ENCODE measurements at places on chromosomes 16 and 17.

GRCh38 chr17:6572972-6573370 is 16.6 kb upstream of the PITPNM3 start:
- no peak for DNase-seq

- DNase-seq: no peak
Observed at GRCh38 chr17:12021623-12022140, 1.0 kb downstream of the MAP2K4 start.

DNA sequence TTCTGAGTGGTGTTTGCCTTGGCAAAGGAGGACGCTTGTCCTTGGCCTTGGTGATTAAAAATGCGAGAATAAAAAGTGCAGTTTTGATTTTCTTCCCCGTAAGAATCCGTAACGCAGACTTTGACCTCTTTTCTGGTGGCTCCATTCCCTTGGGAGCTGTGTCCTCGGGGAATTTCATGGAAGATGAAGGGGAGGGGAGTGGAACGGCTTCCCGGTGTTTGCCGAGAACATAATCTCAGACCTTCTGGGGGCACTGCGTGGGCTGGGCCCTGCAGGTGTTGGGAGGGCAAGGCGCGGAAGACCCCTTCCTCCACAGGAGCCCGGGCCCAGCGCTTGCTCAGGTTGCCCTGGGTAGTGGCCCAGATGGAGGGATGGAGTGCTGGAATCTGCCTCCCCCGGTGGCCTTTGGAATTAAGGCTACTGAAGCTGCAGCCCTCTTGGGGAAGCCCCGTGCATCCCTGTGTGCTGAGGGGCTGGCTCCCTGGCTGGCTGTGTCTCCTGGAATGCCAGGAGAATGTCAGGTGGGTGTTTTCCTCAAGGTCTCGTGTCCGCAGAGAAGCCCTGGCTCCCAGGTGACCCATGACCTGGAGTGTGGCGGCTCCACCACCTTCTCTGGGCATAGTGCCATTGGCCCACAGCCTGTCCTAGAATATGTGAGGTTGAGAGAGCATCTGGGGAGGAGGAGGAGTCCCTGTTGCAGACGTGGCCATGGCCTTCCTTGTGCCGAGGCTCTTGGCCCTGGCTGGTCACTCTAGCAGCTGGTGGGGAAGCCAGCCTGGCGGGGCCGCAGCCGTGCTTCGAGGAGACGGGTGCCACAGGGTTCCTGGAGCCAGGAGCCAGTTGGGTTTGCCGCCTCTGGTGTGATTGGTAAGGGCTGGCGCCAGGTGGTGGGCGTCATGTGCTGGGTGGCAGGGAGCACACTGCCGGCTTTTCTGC is 3.1 kb downstream of the BAIAP2 start:
- no peak for DNase-seq

- no peak for DNase-seq
Observed at GRCh38 chr16:48277158-48277557, 29.8 kb upstream of the ABCC11 start.

GRCh38 chr17:2172077-2172851 is 117.4 kb downstream of the HIC1 start:
- no peak for DNase-seq

GRCh38 chr17:64687961-64688360 is 25.9 kb upstream of the SMURF2 start:
- no peak for DNase-seq

DNA sequence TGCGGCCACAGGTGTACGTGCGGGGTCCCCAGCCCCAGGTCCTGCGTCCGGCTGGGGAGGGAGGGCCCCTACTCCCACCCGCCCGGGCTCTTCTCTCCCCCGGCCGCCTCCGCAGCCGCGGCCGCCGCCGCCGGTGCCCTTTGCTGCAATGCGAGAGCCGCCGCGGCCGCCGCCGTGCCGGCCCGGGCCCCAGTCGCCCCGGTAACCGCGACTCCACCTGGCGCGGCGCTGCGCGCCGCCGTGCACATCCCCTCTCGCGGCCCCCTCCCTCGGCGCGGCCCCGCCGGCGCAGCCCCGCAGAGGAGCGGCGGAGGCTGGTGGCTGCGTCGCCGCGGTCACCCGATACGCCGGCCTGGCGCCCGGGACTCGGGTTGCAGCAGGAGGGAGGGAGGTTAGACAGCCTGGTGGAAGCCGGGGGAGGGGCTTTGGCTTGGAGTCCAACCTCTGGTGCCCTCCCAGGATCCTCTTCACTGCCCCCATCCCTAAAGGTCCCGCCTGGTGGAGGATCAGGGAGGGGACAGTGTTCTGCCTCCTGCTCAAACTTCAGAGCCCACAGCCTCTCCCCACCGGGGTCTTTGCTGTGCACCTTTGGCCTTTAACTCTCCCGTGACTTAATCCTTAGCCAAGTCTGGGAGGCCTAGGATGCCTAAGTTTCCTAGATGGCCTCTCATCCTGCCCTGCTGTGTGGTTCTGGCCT is 32.9 kb downstream of the SRCIN1 start:
- DNase-seq: no peak

DNA sequence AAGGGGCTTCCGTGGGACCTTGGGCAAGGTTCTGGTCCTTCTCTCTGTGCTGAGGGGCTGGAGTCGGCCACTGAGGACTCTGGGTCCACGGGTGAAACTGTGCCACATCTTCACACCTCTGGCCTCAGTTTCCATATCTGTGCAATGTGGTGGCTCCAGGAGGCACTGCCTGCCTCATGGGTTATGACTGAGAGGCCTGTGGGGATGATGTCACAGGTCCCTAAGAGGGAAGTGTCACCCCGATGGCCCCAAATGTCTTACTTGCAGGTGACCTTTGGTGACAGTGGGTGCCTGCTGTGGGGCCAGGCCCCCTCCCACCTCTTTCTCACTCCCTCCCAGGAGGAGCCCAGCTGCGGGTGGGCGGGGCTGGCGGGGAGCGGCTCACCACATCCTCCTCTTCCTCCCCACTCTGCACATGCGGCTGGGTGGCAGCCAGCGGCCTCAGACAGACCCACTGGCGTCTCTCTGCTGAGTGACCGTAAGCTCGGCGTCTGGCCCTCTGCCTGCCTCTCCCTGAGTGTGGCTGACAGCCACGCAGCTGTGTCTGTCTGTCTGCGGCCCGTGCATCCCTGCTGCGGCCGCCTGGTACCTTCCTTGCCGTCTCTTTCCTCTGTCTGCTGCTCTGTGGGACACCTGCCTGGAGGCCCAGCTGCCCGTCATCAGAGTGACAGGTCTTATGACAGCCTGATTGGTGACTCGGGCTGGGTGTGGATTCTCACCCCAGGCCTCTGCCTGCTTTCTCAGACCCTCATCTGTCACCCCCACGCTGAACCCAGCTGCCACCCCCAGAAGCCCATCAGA is at the start of gene IL21R:
TSS of gene IL21R (plus strand) at position 407 of the 801 bp plus-strand sequence. CDS start 27,898 bp downstream, outside the sequence.
- DNase-seq: peak; percentile 92

GRCh38 chr17:81093619-81094508 is 58.9 kb downstream of the BAIAP2 start:
- no peak for DNase-seq

DNA sequence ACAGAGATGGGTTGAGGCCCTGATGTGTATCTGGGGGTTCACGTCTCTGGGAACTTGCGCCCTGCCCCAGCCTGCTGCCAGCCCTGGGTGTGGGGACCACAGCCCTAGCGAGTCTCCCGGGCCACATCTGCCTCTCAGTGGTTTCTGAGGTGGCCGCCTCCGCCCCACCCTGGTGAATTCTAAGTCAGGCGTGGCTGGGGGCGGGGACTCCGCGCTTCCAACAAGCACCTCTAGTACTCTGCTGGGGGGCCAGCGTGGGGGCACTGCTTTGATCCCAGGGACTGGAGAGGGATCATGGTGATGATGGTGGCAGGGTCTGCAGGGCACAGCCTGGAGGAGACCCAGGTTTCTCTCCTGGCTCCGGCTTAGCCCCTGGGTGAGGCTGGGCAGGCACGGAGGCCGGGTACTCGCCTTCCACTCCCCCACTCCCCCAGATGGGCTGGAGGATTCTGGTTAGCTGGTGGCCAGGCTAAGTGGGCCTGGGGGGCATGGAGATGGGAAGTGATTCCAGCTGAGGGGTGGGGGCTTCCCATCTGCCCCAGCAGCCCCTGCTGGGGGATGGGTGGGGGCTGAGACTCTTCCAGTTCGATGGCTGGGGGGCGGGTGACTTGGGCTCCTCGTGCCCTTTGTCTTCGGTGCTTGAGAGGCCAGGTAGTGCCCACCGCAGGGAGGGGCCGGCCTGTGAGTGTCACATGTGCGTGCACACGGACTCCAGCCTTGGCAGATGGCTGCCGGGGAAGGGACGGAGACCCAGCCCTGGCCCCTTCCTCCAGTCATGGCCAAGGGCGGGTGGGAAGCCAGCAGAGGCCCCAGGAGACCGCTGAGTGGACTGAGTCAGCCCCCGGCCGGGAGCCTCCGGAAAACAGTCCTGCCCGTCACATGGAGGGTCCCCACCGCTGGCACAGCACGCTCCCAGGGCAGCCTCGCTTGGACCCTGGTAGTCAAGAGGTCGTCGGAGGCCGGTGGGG is 3.9 kb downstream of the GLIS2 start:
- DNase-seq: peak; percentile 74

- DNase-seq: no peak
Observed at GRCh38 chr17:4189280-4189679, 46.3 kb downstream of the CYB5D2 start.

- no peak for DNase-seq
Observed at GRCh38 chr16:67517661-67518423, 10.8 kb upstream of the RIPOR1 start.

GRCh38 chr17:75763613-75764416 is 1.2 kb downstream of the GALK1 start:
- DNase-seq: no peak

- no peak for DNase-seq
Observed at GRCh38 chr16:82560805-82561325, 65.9 kb upstream of the CDH13 start.

DNA sequence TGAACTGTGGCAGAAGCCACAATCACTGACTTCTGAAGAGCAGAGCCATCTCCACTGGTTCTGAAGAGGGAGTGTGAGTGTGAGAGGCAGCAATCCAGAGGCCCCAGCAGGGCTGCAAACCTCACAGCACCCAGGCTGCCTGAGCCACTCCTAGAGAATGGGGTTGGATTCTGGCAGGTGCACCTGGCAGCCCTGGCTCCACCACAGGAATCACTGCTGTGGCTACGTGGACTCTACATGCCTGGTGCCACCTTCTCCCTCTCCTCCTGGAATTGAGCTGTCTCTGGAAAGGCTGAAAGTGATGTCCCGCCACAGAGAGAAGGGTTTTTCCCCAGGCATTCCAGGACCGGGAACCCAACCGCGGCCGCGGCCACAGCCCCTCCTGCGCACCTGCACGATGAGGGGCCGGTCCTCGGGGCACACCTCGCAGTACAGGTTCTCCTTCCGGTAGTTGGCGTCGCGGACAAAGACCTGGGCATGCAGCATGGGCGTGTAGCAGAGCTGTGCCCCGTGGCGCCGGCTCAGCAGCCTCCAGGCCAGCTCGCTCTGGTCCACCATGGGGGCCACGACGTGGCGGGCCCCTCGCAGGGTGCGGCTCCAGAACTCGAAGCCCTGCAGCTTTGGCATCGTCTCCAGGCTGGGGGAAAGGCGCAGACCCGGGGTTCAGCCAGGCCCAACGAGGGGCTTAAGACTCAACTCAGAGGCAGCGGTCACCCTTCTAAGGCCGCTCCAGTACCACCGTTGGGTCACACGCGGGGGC is 991 bp downstream of the DUS1L start:
- DNase-seq: peak; percentile 8

DNA sequence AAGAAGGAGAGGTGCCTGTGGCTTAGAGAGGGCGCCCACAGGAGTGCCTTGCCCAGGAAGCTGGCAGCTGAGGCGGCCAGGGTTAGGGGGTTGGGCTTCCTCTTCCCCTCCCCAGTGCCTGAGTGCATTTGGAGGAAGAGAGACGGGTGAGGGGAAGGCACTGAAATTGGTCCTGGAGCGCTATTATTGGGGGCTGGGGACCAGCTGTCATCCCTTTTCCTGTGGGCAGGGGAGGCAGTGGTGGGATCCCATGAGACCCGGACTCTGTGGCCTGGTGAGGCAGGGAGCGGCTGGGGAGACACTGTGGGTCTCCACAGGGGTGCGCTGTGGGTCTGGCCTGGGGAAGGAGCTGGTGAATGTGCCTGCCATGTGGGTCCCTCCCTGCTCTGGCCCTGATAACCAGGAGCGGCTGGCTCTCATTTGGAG is 259.7 kb downstream of the SEC14L1 start:
- peak; percentile 89 for DNase-seq

- peak; percentile 50 for DNase-seq
Observed at GRCh38 chr17:38715216-38715943, 10.3 kb downstream of the MLLT6 start.

DNA sequence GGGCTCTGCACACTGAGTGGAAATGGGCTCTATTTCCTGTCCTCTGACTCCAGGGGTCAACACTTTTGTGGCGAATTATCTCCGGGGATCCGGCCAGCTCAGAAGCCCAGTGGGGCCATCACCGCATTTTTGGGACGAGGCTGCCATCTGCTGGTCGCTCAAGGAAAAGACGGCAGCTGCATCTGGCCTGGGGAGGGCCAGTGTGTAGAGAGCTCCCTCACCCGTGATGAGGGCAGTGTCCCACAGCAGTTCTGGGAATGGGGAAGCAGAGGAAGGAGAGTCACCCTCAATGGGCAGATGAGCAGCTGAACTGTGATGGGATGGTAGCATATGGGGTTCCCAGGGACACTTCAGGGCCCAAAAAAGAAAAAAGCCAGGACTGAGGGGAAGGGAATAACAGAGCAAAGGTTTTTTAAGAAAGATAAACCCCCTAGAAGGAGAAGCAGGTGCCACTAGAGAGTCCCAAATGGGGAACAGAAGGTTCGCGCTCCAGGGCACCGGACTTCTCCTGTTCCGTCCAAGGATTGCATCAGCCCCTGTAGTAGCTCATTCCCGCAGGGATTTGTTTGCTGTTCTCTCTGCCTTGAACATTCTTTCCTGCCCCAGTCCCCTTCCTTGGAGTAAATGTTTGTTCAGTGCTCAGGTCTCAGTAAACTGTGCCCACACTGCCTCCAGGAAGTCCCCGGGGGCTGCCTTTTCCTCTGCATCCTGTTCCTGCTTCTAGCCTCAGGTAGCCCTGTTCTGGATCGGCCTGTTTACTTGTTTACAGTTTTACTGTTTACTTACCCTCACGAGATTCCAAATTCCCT is 9.3 kb upstream of the ABCC12 start:
- peak; percentile 75 for DNase-seq

DNA sequence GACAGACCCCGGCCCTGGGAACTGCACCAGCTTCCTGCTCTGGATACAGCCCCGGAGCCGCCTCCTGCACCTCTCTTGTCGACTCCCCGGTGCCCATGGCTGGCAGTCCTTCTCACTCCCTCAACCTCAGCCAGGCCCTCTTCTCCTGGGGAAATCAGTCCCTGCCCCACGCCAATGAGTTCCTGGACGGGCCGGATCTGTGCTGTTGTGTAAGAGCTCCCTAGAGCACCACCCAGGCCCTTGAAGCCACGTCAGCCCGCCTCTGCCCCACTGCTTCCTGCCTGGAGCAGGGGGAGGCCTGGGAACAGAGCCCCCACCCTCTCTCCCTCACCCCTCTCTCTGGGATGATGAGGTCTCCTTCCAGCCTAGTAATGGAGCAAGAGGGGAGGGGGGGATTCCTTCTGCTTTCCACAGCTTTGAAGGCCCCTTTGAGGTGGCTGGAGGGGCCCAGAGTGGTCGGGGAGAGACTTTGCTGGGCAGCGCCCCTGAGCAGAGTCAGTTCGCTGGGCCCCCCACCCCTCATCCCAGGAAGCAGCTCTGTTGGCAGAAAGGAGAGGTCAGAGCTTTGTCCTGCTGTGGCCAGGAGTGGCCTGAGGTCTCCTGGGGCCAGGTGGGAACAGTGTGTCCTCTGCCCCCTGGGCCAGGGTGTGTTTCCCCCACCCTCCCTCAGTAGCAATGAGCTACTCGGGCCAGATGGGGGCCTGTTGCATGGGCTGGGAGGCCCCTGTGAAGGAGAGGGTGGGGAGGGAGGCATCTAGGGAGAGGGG is 3.8 kb downstream of the PRR29 start:
- no peak for DNase-seq

- no peak for DNase-seq
Observed at GRCh38 chr17:7094652-7095019, 14.6 kb upstream of the CLEC10A start.

- no peak for DNase-seq
Observed at GRCh38 chr16:2196162-2196980, at the start of gene CASKIN1. CASKIN1 (minus strand) TSS chr16:2196605; CDS start chr16:2196432, 173 bp downstream.
